ENCODE measurements at places on chromosomes 16 and 17.
A peak's percentile ranks its signal among the peaks of the same experiment; 100 is the strongest.

DNA sequence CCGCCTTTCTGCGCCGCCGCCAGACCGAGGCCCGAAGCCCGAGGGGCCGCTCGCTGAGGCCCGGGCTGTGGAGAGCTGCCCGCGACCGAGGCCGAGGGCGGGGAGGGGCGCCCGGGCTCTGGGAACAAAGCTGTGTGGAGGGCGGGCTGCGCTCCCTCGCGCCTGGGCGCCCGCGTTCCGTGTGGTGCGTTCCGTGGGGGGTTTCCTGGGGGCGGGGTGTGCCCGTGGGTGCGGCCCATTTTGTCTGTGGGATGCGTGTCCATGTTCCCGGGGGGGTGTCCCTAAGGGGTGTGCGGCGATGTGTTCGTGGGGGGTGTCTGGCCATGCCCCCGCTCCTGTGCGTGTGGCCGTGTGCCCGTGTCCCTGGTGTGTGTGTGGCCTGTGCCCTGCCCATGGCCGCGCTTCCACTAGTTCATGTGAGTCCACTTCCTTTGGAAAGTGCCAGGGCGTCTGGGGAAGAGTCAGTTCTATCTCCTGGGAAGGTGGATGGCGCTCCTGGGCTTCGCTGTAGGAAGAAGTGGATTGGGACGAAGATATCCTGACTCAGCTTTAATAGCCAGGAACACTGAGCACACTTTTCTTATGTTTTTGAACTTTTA lies 520 bp downstream of the JPT2 start:
- peak; percentile 23 for DNase-seq

DNA sequence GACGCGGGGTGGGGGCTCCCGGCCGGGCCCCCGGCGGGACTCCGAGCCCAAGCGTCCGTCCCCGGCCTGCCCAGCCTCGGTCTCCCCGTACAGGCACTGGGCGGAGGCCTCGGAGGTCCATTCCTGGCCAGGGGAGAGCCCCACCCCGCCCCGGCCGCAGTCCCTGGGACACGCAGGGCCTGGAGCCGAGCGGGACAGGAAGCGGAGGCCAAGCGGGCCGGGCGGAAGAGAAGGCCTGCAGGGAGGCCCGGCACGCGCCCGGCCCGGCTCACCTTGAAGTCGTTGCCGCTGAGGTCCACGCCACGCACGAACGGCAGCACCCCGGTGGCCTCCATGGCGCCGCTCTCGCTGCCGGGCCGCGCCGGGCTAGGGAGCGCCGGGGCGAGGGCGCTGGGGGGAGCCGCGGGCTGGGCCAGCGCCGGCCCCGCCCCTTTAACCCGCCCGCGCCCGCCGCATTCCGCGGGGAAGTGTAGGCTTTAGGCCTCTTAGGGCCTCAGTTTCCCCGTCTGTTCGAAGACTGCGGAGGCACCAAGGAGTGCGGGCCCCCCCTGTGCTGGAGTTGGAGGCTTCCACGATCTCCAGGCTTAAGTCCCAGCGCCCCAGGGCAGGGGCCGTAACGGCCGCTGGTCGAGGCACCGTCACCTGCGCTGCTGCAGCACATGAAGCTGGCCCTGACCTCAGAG lies at the start of gene FLII:
Gene FLII, minus strand, starts transcription at position 383 of the 683 bp plus-strand sequence. Its CDS starts 48 bp downstream, at position 335.
- peak; percentile 49 for DNase-seq

- no peak for DNase-seq
Measured at GRCh38 chr16:85568519-85568918, 44.6 kb upstream of the GSE1 start.

DNA sequence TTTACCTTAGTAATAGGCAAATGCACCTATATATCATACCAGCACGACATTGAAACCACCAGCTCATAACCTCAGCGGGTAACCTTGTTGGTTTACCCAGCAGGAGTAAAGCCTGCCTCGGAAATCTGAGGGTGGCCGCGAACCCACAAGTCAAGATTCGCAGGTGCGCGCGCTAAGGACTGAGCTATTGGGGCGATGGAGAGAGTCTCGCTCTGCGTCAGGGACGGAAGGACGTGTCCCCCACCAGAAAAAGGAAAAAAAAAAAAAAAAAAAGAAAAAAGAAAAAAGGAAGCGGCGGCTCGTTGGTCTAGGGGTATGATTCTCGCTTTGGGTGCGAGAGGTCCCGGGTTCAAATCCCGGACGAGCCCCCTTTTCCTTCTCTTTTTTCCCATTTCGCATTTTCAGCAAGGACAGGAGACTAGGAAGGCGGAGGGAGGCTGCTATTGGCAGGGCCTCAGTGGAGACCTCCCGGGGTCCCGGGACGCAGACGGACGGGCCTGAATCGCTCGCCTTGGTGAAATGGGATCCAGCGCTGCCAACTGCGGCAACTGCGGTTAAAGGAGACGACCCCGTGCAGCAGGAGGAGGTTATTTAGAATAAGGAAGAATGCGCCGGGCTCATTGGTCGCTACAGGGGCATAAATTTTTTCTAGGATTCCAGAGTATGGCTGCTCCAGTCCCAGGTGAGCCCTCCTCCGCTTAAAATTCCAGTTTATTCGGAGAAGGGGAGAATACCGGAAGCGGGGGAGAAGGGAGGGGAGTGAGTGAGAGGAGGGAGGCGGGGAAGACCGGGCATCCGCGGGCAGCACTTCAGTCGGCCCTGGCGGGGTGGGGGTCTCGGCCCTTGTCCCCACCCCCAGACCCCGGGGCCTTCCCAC lies at the start of gene OR1F1:
Gene OR1F1, plus strand, starts transcription at position 407 of the 877 bp plus-strand sequence.
- peak; percentile 64 for DNase-seq

DNA sequence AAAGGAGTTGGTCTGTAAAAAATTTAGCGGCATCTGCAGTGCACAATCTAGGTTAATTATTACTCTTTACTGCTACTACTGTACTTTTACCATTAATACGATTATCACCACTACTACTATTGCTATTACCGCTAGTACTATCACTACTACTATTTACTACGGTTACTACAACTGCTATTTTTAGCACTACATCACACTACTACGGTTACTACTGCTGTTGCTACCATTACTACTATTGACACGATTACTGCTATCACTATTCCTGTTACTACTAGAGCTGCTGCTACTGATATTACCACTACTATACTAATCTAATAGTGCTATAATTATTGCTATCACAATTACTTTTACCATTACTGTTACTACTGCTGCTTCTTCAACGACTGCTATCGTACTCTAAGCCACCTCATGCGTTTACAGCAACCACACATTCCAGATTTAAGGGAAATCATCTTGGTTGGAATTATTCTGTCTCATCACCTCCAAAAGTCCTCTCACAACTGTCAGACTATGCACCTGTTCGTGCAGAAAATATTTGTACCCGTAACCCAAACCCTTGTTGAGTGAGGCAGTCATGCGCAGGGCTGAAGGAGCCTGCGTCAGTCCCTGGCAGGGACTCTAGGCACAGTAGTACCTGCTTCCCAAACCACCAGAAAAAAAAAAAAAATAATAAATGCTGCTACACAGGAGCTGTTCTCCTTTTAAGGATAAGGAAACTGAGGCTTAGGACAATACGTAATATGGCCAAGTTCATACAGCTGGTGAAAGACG lies 59.5 kb downstream of the MAF start:
- DNase-seq: no peak
